ENCODE measurements at places on chromosomes 3 and 15.

- DNase-seq: no peak
Measured at GRCh38 chr3:53189276-53189675, 28.3 kb downstream of the PRKCD start.

DNA sequence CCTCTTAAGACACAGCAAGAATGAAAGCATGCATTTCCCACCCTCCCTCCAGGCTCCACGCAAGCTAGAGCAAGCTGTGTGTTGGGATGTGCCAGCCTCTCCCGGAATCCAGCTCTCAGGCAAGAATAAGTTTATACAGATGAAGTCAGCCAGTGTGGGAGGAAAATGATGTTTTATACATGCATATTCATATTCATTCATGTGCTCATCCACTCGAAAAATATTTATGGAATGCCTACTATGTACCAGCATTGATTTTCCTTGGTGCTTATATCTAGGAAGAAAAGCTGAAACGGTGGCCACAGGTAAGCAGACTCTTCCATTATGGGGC is 62.7 kb downstream of the KLHL6 start:
- DNase-seq: no peak

DNA sequence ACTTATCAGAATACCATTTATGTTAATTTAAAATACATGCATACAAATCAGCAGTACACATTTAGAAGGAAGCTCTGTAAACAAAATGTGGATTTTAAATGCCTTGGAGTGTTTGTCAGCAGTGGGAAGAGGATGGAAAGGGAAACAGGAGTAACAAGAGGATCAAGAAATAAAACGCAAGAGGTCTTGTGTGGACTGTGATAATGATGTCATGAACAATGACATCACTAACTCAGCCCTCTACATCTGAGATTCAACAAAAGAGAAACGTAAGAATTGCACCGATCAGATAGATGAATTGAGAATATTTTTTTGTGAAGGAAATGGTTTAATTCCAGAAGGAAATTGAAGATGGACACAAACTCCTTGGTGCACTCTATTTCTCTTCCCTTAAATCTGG is 44.0 kb upstream of the CNOT10 start:
- DNase-seq: no peak

DNA sequence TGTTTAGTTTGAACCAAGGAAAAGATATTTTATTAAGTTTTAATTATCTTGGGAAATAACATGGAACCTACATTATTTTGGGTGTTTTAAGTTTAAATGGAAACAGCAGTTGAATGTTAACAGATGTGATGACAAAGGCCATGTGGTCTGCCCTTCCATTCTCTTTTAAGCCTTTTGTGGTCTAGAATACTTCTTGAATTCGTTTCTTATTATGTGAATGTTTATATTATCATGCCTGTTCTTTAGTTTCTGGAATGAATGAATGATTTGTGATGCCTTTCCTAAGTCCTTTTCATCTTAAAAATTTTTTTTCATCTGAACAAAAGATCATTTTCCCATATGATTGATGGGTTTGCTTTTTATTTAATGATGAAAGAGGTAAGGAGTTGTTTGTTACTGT is 44.6 kb downstream of the SNRK start:
- DNase-seq: no peak

DNA sequence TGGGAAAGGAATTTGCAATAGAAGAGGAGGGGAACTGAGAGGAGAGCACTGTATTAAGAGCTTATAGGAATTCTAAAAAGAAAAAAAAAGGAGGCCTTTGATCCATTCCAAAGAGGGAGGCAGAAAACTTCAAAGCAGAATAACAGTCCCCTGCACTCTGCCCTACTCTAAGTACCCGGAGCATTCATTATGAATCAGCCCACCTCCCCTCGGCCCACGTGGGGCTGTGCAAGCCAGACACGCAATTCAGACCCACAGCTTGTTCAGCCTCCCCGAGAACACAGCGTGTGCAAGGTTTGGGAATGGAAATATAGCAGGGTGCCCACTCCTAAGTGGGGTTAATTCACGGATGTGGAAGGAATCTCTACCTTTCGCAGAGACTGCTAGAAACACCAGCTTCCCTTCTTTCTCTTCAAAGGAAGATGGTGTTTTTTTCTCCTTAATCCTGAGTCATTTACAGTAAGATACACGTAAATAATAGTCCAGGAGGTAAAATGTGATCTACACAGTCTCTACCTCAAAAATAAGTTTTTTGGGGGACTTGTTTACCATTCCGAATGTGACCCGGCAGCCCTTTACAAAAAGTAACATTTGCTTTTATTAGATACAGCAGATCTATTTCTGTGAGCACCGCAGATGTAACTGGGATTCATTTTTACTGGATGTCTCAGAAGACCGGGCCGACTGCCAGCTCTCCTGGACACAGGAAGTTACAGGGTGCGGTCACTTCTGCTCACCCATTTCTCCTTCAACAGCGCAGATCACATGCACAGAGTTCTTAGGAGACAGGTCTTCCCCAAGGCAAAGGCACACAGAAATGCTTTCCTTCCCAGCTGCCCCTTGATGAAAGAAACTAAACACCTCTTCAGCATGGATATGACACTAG is 768.5 kb upstream of the CFAP20DC start:
- no peak for DNase-seq

GRCh38 chr3:37715358-37715757 is 146.3 kb upstream of the CTDSPL start:
- no peak for DNase-seq

GRCh38 chr15:96329403-96329981 is 1.0 kb upstream of the NR2F2 start:
- DNase-seq: no peak

DNA sequence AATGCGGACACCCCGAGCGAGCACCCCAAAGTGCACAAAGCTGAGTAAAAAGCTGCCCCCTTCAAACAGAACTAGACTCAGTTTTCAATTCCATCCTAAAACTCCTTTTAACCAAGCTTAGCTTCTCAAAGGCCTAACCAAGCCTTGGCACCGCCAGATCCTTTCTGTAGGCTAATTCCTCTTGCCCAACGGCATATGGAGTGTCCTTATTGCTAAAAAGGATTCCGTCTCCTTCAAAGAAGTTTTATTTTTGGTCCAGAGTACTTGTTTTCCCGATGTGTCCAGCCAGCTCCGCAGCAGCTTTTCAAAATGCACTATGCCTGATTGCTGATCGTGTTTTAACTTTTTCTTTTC is 5.3 kb downstream of the BHLHE40 start:
- no peak for DNase-seq

DNA sequence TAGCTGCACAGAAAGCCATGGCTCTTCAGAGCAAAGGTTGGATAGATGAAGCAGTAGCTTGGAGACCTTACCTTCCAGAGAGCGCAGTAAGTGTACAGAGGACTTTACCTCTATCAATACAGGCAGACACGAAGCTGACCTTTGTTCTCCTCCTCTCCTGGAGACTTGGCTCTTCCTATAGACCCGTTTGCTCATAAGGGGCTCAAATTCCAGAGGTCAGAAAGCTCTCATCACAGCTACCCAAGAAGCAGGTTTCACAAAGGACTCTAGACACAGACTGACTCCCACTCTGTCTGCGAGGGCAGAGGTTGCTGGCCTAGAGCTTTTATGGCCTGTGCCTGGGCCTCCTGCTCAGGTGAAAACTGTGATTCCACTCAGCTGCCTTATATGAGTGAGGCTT is 35.4 kb upstream of the TOPAZ1 start:
- DNase-seq: no peak

DNA sequence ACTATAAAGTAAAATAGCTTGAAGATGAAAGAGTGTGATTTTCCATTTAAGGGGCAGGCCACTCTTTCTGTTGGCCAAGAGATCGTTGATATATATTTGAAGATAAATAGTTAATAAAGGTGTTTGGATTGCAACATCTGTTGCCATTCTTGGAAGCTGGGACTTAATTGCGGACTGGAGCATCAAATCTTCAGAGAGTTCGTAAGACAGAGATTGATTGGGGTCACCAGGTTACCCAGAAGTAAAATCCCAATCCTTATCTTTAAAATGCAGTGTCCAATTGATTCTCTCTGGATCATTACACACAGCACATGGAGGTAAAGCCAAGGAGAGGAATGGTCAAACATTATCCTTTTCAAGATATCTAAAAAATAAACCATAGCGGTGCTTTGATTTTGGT is 220.8 kb upstream of the HES1 start:
- no peak for DNase-seq

DNA sequence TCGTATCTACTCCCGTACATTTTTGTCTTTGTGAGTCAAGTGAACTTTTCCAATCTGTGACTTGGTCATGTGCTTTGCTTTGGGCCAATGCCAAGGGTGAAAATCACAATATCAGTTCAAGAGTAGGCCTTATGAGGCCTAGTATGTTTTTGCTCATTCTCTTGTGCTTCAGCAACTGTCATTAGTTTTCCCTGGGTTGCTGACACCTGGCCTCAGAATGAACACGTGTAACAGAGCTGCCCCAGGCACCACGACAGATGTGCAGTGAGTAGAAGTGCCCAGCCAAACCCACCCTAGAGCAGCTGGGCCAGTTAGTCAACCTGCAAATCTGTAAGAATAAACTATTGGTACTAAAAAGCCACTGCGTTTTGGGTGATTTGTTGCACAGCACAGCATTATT is 460.3 kb upstream of the WNT5A start:
- DNase-seq: no peak

GRCh38 chr3:168865022-168865551 is 769.4 kb upstream of the GOLIM4 start:
- DNase-seq: no peak

- peak; percentile 16 for DNase-seq
Measured at GRCh38 chr3:43289841-43290470, 3.6 kb downstream of the SNRK start.

DNA sequence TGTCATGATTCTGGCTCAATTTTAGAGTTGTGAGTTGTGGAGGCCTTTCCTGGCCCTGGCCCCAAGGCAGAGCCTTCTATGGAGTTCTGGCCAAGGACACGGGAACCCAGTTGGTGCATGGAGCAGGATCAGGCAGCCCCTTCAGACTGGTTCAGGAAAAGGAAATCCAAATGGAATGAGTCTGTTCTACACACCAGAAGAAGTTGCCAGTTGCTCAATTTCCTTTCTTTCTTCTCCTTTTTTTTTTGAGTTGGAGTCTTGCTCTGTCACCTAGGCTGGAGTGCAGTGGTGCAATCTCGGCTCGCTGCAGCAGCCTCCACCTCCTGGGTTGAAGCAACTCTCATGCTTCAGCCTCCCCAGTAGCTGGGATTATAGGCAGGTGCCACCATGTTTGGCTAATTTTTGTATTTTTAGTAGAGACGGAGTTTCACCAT is 28.9 kb upstream of the BHLHE40 start:
- no peak for DNase-seq

- no peak for DNase-seq
Measured at GRCh38 chr3:32340611-32341365, 50.9 kb upstream of the CMTM7 start.

GRCh38 chr15:77642793-77643430 is 10.2 kb upstream of the LINGO1 start:
- no peak for DNase-seq

DNA sequence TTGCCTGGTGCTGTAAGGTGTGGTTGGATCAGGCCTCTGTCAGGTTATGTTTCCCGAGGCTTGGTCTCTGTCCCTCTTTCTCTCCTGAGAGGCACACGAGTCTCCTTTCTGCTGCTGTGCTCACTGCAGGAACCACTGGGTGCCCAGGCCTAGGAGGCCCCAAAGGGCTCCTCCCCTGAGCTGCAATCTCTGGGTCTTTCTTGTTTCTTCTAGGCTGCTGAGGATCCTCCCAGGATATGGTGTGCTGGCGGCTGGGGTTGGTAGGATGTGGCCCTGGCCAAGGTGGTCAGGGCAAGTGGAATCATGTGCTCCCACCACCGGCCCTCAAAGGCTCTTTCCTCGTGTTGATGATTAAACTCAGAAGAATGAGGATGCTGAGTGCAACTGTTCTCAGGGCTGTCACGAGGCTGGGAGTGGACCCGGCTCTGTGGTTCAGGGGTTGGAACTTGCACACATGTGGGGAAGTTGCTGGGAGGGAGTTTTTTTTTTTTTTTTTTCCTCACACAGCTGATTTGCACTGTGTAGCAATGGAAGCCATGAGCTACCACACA is 43.6 kb upstream of the CTSH start:
- peak; percentile 18 for DNase-seq

- no peak for DNase-seq
Measured at GRCh38 chr3:98793971-98794370, 30.8 kb downstream of the ST3GAL6 start.

DNA sequence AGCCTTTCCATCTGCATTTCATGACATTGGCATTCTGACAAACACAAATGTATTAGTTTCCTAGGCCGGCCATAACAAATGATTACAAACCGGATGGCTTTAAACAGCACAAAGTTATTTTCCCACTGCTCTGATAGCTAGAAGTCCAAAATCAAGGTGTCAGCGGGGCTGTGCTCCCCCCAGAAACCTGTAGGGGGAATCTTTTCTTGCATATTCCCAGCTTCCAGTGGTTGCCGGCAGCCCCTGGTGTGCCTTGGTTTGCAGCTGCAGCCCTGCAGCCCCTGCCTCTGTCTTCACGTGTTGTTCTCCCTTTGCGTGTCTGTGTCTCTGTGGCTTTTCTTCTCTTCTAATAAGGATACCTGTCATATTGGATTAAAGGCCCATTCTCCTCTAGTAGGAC is 79.0 kb upstream of the CDV3 start:
- no peak for DNase-seq

DNA sequence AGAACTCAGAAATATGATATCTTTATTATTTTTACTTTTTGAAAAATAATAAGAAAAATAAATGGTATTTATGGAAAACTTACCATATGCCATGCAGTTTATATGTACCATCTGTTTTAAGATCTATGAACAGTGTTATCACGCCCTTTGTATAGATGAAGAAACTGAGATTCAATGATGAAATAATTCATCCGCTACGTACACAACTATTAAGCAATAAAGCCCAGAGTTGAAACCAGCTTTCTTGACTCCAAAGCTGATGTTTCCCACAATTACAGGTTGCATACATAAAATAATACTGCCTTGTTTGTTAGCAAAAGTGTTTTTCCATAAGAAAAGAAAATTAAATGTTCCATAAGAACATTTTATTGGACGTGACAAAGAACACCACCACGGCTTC is 67.2 kb upstream of the BCL6 start:
- DNase-seq: no peak

- DNase-seq: no peak
Measured at GRCh38 chr3:171354049-171354705, 106.0 kb downstream of the TNIK start.

GRCh38 chr3:150013801-150014200 is 43.1 kb upstream of the PFN2 start:
- DNase-seq: no peak

- DNase-seq: no peak
Measured at GRCh38 chr15:88913850-88914169, 631 bp upstream of the MFGE8 start.
